ENCODE measurements at places on chromosomes 12 and 14.

GRCh38 chr12:96177013-96177412 lies 17.2 kb upstream of the ELK3 start:
- peak; percentile 69 for DNase-seq

- DNase-seq, result no peak
Observed at GRCh38 chr14:99137001-99137700, 134.8 kb downstream of the BCL11B start.

GRCh38 chr12:51225771-51226170 lies 7.9 kb upstream of the POU6F1 start:
- no peak for DNase-seq

GRCh38 chr14:92735344-92735743 lies 13.1 kb downstream of the LGMN start:
- no peak for DNase-seq

DNA sequence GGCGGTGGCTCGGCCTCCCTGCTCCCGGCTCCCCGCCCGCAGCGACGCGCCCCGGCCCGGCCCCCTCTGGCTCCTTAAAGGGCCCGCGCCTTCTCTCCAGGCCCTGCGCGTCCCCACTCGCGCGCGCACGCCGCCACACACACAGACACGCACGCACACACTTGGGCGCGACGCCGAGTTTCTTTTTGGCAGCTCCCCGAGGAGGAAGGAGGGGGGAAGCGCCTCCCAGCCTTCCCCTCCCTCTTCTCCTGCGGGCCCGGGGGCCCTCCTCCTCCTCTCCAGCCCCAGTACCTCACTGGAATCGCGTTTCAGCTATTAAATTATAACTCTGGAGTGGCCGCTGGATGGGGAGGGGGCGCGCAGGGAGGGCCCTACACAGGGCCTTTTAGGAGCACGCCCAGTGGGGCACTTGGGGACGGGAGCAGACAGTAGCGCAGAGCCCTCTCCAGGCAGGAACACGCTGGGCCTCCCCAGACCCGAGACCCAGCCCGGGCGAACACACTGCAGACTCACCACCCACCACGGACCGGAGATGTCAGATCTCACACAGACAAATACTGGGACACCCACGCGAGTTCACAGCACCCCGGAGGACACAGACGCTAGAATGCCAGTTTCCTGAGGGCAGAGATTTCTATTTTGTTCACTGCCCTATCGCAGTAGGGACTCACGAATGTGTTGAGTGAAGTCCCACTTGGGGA lies 411 bp upstream of the NCOR2 start:
- peak; percentile 84 for DNase-seq

DNA sequence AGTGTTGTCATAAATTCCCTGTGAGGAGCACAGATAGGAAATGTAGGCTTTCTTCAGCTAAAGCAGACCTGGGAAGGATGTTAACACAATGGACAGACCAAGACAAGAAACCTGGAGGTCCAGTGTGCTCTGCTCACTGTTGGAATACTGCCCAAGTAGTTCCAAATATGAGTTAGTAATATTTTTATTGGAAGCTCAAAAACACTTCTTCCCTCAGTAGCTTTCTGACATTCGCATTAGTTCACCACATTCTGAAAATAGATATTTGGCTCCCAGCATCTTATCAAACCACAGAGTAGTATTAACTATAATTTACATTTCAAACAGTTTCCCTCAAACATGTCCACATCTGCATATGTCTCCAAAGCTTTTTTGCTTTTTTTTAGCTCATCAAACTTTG lies 74.8 kb upstream of the PYGL start:
- no peak for DNase-seq

GRCh38 chr12:43957732-43958372 lies 122.0 kb downstream of the TMEM117 start:
- DNase-seq, result peak; percentile 36

- DNase-seq, result peak; percentile 35
Observed at GRCh38 chr12:78229591-78230101, 399.0 kb downstream of the NAV3 start.

- no peak for DNase-seq
Observed at GRCh38 chr12:52086366-52086765, 6.9 kb downstream of the SMIM41 start.

DNA sequence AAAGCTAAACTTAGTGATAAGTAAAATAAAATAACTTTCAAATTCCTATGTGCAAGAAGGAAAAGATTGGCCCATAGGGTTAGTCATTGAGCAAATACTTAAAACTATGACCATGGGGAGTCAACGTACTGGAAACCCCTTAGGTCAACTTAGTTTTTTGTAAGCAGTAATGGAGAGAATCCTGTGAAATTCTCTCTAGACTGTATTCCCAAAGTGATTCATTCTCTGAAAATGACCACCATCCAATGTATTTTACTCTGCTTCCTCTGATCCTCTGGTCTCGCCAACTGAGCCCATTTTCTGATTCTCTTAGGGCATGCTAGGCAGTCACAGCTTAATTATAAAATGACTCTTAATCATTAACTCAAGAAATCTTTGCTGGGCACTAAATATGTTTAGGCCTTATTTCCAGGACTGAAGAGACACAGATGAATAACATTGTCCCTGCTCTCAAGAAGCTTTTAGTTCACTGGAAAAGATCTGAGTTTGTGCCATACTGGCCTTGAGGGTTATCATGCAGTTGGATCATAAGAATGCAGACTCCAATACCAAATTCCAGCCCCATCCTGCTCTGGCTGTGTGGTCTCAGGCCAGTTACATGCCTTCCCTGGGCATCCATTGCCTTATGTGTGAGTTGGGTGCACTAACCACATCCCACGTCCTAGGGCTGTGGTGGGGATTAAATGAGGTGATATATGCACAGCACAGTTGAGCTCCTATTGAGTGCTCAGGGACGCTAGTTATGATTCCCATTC lies 732.4 kb downstream of the AACS start:
- no peak for DNase-seq

DNA sequence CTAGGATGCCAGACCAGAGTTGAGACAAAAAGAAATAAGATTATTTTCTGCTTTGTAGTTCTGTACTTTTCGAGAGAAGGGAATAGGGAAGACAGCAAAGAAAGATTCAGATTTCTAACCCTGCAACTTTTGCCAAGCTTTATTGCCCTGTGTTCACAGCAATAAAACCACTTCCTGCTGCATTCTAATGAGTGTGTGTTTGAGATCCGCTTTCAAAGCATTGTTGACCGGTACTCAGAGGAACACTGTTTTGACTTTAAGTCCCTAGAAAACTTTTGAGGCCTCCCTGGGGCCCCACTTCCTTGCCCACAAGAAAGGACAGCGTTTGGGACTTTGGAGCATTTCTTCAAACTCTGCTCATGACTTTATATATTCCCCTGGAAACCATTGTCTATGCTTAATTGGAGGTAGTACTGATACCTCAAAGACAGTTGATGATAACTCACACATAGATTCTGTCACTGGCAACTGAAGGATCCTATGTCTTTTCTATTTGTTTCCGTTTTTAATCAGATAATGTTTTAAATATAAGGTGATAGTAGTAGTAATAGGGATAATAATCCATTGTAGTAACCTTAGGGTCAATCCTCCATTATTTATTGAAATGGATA lies 1.3 kb downstream of the RNASE6 start:
- peak; percentile 32 for DNase-seq

DNA sequence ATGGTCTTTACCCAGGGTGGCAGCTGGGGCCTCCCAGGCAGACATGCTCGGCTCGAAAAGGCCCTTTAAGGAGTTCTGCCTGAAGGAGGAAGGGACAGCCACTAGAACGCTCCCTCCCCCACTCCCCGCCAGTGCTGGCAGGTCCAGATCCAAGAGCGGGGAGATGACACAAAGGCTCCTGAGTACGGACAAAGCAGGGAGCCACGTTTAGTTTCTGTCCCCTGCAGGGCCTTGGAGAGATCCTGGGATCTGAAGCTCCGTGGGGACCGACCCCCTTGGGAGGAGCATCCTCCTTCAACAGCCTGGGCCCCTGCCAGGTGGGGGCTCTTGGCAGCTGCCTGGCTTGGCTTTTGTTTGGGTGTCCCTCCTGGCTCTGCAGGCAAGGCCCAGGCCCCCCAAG lies 89.7 kb downstream of the ESRRB start:
- no peak for DNase-seq

GRCh38 chr12:6786416-6787094 lies 2.8 kb upstream of the CD4 start:
- no peak for DNase-seq

- no peak for DNase-seq
Observed at GRCh38 chr12:99393763-99394162, 253.8 kb upstream of the GARIN6 start.

DNA sequence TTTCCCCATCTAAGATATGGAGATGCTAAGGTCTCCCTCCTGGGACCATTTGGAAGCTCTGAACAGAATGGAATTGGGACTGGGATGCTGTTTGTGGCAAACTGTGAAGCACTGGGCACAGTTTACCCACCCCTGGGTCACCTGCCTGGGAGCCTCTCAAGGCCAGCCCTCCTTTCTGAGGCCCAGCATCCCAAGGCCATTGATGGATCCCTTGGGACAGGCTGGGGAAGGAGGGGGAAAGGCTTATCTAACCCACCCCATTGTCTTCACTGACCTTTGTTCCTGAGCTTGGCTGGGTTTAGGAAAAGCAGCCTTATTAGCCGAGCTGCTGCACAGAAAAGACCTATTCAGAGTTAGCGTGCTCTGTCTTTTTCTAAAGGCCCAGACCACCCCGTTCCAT lies 5.2 kb downstream of the CCDC85C start:
- no peak for DNase-seq

DNA sequence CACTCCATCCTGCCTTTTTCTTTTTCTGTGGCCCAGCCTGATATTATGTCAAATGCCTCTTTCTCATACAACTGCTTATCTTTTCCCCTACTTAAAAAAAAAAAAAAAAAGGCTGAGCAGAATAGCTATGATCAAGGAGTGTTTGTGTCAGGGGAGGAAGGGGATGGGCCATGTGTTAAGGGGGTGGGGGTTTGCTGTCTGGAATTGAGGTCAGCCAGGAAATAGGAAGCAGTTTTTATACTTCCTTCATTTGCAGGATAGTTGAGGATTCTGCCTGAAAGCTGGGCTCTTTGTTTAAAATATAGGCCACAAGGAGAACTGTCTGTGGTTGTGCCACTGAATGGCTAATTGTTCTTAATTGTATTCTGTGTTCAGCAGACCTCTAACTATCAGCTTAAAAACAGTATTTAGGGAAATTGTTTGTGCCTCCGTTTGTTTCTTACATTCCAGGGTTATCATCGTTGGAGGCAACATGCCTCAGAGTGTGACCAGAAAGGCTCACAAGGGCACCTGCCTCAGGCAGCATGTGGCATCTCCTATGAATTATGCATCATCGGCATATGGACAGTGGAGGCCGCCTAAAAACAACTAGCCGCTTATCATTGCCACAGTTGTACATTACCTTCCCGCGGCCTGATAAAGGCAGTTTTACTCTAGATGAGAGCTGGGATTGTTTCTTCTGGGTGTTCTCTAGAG lies 96.0 kb downstream of the SRGAP1 start:
- DNase-seq, result no peak

DNA sequence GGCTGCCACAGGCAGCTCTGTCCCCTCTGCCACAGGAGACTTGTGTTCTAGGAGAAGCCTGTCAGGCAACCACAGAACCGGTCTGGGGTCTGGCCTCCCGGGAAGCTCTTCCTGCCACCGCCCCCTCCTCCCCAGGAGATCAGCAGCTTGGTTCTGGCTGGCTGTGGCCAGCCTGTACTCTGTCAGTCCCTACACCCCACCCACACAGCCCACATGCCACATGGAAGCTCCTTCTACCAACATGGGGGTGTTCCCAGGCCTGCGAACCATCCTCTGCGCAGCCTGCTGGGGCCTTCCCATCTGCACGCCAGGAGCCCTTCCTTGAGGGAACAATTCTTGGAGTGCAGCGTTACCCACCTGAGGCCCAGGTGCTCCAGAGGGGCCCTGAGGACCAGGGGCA lies 16.8 kb downstream of the TMEM106C start:
- DNase-seq, result no peak

- no peak for DNase-seq
Observed at GRCh38 chr12:113996026-113996425, 29.9 kb upstream of the RBM19 start.

GRCh38 chr12:109863847-109864712 lies 16.3 kb downstream of the GLTP start:
- DNase-seq, result peak; percentile 17

DNA sequence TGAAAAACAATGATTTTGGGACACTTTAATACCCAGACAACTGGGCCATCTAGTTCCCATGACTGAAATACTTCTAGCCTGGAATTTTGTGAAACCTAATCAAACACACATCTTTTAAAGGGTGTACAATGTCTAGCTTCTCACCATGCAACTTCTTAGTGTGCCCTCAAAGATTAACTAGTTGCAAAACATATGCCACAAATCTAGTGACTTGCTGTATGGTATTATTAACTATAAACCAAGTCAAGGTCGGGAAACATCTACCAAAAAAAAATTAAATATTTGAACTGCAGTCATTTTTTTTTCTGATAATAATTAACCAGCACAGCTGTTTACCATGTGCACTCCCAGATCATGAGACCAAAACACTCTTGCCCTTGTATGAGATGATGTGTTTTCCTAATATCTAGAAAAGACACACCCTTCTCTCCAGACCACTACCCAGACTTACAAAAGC lies 171.8 kb upstream of the FOXN3 start:
- no peak for DNase-seq

GRCh38 chr12:92062539-92063493 lies 82.8 kb downstream of the BTG1 start:
- DNase-seq, result no peak

- no peak for DNase-seq
Observed at GRCh38 chr14:93056166-93056839, 59.4 kb downstream of the ITPK1 start.

- no peak for DNase-seq
Observed at GRCh38 chr14:26934151-26934550, 336.3 kb upstream of the NOVA1 start.

DNA sequence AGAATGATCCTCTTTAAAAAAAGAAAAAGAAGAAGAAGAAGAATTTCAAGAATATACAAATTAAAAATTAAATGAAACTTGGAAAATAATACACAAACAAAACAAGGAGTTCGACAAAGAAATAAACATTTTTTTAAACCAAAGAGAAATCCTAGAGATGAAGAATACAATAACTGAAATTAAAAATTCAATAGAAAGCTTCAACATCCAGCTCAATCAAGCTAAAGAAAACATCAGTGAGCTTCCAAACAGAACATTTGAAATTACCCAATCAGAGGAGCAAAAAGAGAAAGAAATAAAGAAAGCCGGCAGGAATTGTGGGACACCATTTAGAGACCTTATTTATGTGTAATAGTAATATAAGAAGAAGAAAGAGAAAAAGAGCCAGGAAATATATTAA lies 37.2 kb upstream of the RHOJ start:
- DNase-seq, result no peak

DNA sequence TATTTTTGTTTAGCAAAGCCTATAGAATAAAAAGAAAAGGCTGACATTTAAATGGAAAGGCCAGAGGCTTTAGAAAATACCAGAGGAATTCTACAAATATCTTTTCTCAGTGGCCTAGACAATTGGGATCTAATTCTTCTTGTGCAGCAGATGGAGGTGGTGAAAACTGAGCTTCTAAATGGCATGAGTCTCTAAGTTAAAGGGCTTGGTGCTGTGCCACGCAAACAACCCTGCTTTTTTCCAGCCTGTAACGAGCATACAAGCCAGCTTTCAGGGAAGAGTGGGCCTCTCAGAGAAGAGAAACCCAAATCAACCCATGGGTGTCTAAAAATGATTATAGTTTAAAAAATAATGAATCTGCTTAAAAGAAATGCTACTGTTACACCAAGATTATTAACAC lies 237.9 kb upstream of the NAV3 start:
- DNase-seq, result no peak

Data from activated CD4-positive, alpha-beta T cell treated with anti-CD3 and anti-CD28 coated beads, Interleukin-2, amount 10 ng/mL, durations not matched to agents 7 days and 5 days (primary cell).